ENCODE measurements at places on chromosomes 2 and 18.

- H3K4me3 ChIP-seq: no peak overlapping the region
- H3K27ac ChIP-seq: no peak overlapping the region
- peak; percentile 31 for DNase-seq
- H3K36me3 ChIP-seq: no peaks in the 10 kb centered on the region
Observed at GRCh38 chr18:35005963-35006577, 35.1 kb upstream of the MAPRE2 start.

DNA sequence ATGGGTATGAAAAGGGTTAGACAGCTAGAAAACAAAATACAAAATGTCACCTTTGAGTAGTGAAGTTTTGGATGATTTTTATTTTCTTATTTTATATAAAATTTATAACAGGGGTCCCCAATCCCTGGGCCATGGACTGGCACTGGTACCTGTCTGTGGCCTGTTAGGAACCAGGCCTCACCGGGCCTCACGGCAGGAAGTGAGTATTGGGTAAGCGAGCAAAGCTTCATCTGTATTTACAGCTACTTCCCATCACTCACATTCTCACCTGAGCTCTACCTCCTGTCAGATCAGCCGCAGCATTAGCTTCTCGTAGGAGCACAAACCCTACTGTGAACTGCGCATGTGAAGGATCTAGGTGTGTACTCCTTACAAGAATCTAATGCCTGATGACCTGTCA, 202.8 kb upstream of the TWIST2 start:
- H3K4me3 ChIP-seq: no peak overlapping the region
- peaks cover 9% of the 10 kb centered on the region for H3K4me1 ChIP-seq
- H3K27ac ChIP-seq: peak overlapping the region; percentile 27
- no peaks in the 10 kb centered on the region for H3K27me3 ChIP-seq
- H3K36me3 ChIP-seq: no peaks in the 10 kb centered on the region

DNA sequence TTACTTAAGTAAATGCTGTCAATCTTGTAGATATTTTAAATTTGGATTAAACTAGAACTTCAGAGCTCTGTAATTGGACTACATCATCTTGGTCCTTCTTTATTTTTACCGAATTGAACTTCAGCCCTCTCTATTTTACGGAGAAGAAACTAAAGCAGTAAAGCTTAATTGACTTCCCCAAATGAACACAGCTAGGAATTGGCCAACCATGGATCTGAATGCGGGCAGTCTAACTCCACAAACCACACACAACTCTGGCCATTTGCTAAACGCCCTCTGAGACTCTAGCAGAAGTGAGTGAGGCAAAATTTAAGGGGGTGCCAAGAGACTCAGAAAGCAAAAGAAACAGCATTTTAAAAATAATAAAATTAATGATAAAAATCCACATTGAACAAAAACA, 86.3 kb upstream of the KCTD1 start:
- DNase-seq: no peak
- no peaks in the 10 kb centered on the region for H3K4me1 ChIP-seq
- H3K27me3 ChIP-seq: no peaks in the 10 kb centered on the region
- H3K36me3 ChIP-seq: no peaks in the 10 kb centered on the region
- H3K27ac ChIP-seq: no peak overlapping the region
- no peak overlapping the region for H3K4me3 ChIP-seq

- no peaks in the 10 kb centered on the region for H3K36me3 ChIP-seq
- H3K4me1 ChIP-seq: no peaks in the 10 kb centered on the region
- no peak overlapping the region for H3K4me3 ChIP-seq
- H3K27ac ChIP-seq: no peak overlapping the region
Observed at GRCh38 chr2:239673641-239674040, 272.8 kb upstream of the HDAC4 start.

- H3K4me1 ChIP-seq: peaks cover 11% of the 10 kb centered on the region
- no peaks in the 10 kb centered on the region for H3K27me3 ChIP-seq
- H3K4me3 ChIP-seq: no peak overlapping the region
- peak; percentile 85 for DNase-seq
Observed at GRCh38 chr2:178553047-178553446, 72.8 kb downstream of the PLEKHA3 start.

Data from astrocyte (in vitro differentiated cells and primary cell).